ENCODE measurements at places on chromosomes 7 and 10.

- no peak for DNase-seq
These were observed 351.1 kb upstream of the KLF6 start for GRCh38 chr10:4136121-4136520.

DNA sequence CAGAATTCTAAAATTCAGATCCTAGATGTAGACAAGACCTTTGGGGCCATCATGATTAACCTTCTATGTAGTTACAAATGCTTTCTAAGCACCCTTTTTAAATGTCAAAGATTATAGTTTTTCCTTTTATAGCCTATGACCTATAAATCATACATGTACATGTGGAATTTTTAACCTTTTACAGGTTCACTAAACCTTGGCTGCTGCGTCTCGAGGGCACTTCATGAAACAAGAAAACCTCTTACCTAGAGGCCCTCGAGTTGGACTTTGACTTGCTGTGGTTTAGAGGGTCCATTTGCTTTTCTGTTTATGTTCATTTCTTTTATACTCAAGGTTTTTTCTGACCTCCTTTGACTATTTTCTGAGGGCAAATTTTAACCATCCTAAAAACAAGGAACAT, 302.2 kb downstream of the CSTF2T start:
- DNase-seq: no peak

DNA sequence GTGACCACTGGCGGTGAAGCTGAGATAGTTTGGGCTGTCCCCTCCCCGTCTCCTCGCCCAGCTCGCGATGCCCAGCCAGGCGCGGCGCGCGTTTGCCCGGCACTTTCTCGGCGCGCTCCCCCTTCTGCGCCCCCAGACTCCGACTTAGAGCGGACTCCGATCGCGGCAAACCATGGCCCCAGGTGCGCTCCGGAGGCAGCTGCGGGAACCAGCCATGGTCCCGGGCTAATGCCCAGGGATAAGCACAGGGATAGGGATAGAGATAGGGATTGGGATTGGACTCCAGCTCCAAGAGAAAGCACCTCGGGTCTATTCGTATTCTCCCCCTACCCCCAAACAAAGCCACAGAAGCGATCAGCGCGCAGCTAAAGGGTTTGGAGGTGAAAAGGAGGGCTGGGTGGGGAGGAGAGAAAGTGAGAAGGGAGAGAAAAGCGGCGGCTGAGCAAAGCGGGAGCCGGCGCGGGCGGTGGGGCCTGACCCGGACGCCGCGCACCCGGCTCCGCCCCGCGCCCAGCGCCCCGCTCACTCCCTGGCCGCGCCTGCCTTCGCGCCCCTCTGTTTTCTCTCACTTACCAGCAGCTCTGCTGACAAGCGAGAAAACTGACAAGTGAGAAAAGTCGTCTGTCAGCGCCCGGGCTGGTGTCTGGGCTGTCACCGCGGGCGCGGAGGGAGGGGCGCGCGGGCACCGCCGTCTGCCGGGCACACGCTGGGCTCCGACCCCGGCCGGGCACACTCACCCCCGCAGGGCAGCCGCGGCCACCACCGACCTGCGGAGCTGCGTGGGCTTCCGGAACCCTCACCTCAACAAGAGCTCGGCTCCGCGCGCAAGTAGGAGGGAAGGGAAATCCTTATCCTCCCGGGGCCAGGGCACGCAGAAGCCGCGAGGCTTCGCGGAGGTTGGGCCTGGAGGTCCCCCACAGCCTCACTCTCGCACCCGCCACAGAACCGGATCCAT, at the start of gene PDE1C:
TSS of gene PDE1C (minus strand) at position 2 of the 955 bp plus-strand sequence.
- no peak for DNase-seq

- DNase-seq: no peak
These were observed 299.1 kb upstream of the IGFBP3 start for GRCh38 chr7:46220066-46220630.

DNA sequence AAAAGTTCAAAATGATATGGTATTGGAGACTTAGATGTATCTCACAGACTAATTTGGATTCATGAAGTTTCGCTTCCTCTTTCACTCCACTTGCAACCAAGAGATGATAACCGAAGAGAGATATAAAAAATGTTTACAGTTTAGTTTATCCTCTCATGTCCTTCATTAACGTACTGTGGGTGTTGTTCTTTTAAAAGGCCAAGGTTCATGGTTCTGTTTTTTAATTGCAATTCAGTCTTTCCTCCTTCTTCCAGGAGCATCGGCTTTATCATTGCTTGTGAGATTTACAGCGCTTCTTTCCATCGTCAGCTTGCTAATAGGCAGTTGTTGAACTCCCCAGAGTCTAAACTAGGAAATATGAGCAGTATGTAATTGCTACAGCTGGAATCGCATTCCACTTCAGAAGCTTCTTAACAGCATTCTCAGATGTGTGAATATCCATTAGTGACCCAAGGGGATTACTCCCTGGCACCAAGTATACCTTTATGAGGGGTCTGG, 75.9 kb upstream of the HGF start:
- DNase-seq: no peak

DNA sequence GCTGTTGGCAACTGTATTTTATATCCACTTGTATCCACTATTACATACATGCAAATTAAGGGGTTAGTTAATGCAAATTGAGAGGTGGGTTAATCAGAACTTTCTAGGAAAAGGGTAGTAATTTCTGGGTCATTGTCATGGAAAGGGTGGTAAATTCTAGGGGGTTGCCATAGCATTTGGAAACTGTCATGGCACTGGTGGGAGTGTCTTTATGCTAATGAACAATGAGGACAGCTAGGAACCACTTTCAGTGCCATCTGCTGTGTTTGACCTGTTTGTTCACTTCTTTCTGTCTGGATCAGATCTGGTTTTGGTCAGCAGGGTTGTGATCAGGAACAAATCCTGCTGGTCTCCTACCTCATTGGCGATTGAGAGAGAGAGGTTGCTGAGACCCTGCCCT, 283.3 kb upstream of the PRKCQ start:
- DNase-seq: no peak

DNA sequence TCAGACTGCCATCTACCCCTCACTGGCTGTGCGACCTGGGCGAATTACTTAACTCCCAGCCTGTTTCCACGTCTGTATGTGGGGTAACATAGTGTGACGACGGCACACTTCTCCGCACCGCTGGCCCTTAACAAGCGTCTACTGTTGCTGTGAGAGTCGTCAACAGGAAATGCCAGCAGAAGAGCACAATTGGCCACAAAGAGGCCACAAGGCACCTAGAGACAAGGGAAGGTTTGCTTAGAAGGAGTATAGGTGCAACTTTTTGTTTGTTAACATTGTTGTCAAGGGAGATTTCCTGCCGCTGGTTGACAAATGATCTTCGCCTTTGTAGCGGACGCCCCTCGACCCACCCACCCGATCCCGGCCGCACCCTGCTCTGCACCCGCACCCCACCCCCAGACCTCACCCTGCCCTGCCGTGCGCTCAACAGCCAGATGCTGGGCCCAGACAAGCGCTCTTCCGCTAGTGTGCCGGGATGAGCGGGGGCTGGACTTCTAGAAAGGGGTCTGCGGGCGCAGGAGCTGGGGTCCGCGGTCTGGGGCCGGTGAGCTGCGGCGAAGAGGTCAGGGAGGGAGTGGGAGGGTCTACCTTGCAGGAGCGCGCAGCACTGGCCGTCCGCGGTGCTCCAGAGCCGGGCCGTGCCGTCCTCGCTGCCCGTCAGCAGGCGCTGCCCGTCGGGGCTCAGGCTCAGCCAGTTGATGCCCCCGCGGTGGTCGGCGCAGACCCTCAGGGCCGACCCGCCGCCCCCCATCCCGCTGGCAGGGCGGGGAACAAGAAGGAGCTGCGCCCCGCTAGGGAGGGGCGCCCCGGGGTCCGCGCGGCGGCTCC, 785 bp downstream of the WDR86 start:
- DNase-seq: no peak

GRCh38 chr7:158814637-158815036, 14.7 kb downstream of the ESYT2 start:
- no peak for DNase-seq

DNA sequence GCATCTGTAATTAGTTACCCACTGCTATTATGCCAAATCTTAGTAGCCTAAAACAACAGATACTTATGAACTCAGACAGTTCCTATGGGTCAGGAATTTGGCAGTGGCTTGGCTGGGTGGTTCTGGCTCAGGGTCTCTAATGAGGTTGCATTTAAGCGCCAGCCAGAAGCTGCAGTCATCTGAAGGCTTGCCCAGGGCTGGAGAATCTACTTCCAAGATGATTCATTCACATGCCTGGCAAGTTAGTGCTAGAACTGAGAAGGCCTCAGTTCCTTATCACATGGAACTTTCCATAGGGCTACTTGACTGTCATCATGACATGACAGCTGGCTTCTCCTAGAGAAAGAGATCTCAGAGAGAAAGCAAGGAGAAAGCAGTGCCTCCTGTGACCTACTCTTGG, 121.3 kb downstream of the AVL9 start:
- DNase-seq: no peak

Measured in smooth muscle cell of the brain vasculature (primary cell).